ENCODE measurements at places on chromosomes 5 and 9. TPM values are rescaled to one million over a fixed set of nuclear protein-coding genes. Genes with fewer than 3 reads are reported as not detected.

DNA sequence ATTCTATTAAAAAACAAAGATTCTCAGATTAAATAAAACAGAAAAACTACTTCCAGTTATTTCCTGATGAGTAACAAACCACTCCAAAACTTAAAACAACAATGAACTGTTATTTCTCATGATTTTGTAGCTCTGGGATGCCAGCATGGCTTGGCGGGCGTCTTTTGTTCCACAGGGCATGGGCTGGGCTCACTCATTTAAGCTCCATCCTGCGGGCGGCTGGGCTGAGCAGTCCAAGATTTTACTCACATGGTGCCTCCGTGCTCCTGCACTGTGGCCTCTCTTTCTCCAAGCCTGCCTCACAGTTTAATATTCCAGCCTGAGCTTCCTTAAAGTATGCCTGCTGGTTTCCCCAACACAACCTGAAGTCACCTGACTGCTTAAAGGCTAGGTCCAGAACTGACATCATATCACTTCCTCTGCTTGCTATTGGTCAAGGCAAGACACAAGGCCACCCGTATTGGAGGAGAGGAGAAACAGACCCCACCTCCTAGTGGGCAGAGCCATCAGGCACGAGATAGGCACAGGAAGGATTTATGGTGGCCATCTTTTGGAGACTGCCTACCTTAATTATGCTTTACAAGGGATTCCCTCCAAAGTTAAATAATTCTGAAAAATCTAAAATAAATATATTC, 41.6 kb upstream of the ZBTB43 start:
- no peaks in the 10 kb centered on the region for H3K36me3 ChIP-seq
- no peaks in the 10 kb centered on the region for H3K27me3 ChIP-seq
- no peak overlapping the region for H3K27ac ChIP-seq
- peak; percentile 65 for DNase-seq
- H3K4me3 ChIP-seq = peak overlapping the region; percentile 20

NUTM2G gene
- total RNA-seq = not detected

ANP32B gene
- 206 TPM for total RNA-seq

GRCh38 chr9:117414906-117415331, at the start of gene ASTN2:
Gene ASTN2 (minus strand): TSS chr9:117415057. CDS start chr9:117414938, 119 bp downstream.
- no peak within 1 kb of the TSS for H3K27ac ChIP-seq
- no peaks in the 10 kb centered on the region for H3K27me3 ChIP-seq
- H3K4me3 ChIP-seq = no peak within 1 kb of the TSS
- H3K4me1 ChIP-seq = no peaks in the 10 kb centered on the region
- DNase-seq = no peak

- H3K27me3 ChIP-seq = no peaks in the 10 kb centered on the region
- no peak for DNase-seq
- no peak overlapping the region for H3K4me3 ChIP-seq
- no peaks in the 10 kb centered on the region for H3K36me3 ChIP-seq
- no peaks in the 10 kb centered on the region for H3K4me1 ChIP-seq
- H3K27ac ChIP-seq = no peak overlapping the region
These were observed 264.8 kb downstream of the CETN3 start for GRCh38 chr5:90144625-90145327.

DNA sequence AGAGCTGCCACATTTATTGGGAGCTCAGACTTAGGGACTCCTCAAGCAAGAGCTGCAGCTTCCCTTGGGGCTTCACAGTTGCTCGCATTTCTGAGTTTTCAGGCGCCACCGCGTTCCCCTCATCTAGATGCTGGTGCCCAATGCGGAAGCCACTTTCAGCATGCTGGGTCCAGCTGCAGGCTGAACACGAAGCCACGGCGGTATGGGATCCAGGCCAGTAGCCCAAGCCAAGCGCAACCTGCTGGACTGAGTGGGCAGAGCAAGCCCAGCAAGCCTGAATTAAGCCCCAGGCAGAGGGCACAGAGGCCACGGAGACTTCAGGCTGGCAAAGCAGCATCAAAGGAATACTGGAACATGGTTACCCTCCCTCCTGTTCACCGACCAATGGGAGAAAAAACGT, 391.5 kb downstream of the HTR1A start:
- no peaks in the 10 kb centered on the region for H3K4me1 ChIP-seq
- H3K27me3 ChIP-seq = no peaks in the 10 kb centered on the region
- DNase-seq = no peak
- no peaks in the 10 kb centered on the region for H3K36me3 ChIP-seq

- no peak for DNase-seq
- no peaks in the 10 kb centered on the region for H3K36me3 ChIP-seq
These were observed 111.3 kb downstream of the STK32A start for GRCh38 chr5:147346006-147346561.

- DNase-seq = no peak
- H3K27ac ChIP-seq = no peak overlapping the region
- H3K4me1 ChIP-seq = peaks cover 10% of the 10 kb centered on the region
These were observed 173.8 kb downstream of the PCSK1 start for GRCh38 chr5:96259151-96259772.

GRCh38 chr5:135159626-135160025, 125.6 kb upstream of the PITX1 start:
- no peak overlapping the region for H3K4me3 ChIP-seq
- no peak for DNase-seq
- H3K36me3 ChIP-seq = no peaks in the 10 kb centered on the region
- H3K4me1 ChIP-seq = no peaks in the 10 kb centered on the region
- H3K27ac ChIP-seq = no peak overlapping the region
- no peaks in the 10 kb centered on the region for H3K27me3 ChIP-seq

Data from HCT116 (cell line).